Activated T-helper 1 cell treated with anti-CD3 and anti-CD28 coated beads, Interleukin-2, amount 50 U/mL, for 16 hours (primary cell): ENCODE measurements at places on chromosomes 6 and 20.

DNA sequence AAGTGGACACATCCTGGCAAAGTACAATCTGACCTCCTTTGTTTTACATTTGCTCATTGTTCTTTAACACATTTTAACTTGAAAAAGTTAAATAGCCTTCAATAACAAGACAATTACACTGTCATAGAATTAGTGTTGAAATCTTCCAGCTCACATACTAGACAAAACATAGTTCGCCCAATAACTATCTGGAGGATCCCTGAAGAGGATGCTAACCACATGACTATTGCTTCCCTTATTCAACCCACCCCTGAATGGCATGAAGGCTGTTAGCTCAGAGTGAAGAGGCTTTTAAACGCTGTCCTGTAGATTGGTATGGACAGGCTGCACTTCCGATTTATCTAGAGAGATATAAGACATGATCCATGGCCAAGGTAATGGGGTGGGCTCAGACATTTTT is 15.0 kb upstream of the DSE start:
- no peak for DNase-seq

GRCh38 chr6:125154761-125155135 is 1.2 kb downstream of the TPD52L1 start:
- DNase-seq = no peak

DNA sequence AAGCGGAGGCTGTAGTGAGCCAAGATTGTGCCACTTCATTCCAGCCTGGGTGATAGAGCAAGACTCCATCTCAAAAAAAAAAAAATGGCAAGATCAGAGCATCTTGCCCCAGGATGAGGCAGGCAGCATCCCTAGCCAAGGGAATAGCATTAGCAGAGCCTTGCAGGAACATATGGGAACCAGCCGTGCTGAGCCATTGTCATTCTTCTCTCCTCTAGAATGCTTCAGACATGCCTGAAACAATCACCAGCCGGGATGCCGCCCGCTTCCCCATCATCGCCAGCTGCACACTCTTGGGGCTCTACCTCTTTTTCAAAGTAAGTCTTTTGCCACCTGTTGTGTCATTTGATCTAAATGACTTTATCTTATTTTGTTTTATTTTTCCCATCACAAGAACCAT is 13.0 kb downstream of the HM13 start:
- no peak for DNase-seq

GRCh38 chr20:25750765-25751696 is 54.4 kb upstream of the ZNF337 start:
- DNase-seq = peak; percentile 31

- no peak for DNase-seq
Observed at GRCh38 chr6:36784376-36784636, 54.9 kb downstream of the CPNE5 start.

GRCh38 chr6:163626073-163626867 is 211.8 kb downstream of the QKI start:
- DNase-seq = no peak

GRCh38 chr6:50851049-50851845 is 32.6 kb downstream of the TFAP2B start:
- no peak for DNase-seq

DNA sequence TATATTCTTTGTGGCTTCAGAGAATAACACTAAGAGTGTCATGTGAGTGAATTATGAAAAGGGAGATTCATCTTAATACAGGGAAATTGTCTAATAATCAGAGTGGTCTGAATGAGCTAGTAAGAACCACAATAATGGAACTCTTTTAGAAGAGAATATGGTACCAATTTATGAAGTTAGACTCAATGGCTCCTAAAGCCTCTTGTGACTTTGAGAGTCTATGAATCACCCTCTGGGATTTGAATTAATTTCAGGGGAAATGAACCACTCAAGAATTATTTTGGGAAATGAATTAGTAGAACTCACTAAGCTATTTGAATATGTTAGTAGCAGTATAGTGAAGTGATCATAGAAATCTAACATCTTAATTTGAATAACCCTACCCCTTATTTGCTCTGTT is 14.3 kb downstream of the PCMT1 start:
- no peak for DNase-seq

GRCh38 chr6:5150551-5151075 is 65.5 kb downstream of the PPP1R3G start:
- DNase-seq = no peak

DNA sequence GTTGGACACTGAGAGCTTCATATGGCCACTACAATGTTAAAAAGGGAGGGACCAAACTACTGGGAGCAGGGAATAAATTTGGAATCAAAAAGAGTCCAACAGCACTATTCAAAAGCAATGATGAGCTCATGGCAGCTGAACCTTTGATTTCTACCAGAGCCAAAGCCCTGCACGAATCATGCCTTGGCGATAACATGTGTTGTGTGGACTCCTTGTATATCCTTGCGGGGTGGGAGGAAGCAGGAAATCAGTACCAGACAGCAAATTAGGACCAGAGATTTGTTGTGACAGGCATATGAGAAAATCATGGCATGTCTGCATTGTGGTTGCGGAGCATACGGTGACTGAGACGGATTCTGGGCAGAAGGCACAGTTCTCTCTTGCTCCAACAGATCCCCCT is 85.6 kb upstream of the EMILIN3 start:
- no peak for DNase-seq

DNA sequence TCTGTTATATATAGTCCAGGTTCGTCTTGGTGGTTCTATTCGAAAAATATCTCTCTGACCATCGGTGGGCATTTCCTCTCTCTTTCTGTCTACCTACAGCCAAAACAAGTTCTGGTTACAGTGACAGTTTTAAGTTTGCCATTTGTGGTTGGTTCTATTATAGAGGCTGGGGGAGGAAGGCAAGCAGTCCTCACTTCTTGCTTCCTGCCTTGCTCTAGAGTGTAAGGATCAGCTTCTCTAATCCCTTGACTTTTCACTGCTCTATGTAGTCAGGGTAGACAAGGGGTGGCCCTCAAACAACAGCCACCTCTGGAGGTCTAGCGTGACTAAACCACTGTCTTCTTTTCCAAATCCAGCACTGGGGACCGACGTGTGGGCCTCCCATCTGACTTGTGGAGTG is 16.1 kb downstream of the E2F3 start:
- no peak for DNase-seq

DNA sequence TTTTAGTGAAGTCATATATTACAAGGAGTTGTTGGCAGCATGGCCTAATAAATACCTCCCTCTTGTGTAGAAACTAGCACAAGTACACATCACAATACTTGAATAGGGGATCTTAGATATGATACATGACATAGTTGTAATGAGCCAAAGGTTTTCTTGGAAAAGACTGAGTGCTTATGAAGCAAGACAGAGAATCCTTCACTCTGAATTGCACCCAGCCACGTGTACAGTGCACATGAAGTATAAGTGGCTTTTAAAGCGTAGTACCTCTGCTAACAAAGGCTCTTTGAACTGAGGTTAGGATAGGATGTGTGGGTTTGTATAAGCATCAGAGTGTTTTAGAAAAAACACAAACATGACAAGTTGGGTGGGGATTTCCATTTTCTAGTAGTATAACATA is 145.5 kb upstream of the STMND1 start:
- DNase-seq = no peak

GRCh38 chr20:18729231-18729825 is 84.3 kb upstream of the SCP2D1 start:
- DNase-seq = no peak

DNA sequence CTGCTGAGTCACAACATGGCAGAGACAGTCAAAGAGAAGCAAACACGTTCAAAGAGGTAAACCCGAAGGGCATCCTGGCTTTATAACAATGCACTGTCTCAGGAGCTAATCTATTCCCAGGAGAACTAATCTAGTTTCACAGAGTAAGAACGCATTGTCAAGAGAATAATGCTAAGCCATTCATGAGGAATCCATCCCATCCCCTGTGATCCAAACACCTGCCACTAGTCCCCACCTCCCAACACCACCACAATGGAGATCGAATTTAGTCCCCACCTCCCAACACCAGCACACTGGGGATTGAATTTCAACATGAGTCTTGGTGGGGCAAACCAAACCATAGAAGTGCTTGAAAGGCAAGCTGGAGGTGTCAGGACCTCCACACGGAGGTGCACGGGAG is 231.5 kb upstream of the ID4 start:
- DNase-seq = no peak

DNA sequence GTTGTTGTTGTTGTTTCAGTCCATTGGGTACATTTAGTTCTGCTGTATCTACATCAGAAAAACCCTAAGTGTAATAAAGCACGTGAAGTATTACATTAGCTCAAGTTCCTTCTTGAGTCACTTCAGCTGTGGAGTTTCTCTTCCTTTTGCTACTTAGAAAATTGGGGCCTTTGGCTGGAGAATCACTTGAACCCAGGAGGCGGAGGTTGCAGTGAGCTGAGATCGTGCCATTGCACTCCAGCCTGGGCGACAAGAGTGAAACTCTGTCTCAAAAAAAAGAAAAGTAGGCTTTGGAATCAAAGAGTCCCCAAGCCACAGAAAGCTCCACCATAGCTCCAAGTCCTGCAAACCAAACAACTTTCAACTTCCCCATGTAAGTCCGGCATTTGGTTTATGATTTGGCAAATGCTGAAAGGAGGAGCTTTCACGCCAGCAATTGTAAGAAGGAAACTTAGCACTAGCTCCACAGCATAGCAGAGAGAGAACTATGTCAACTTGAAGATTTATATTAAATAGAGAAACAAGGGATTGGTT is 56.5 kb upstream of the RNF144B start:
- no peak for DNase-seq

GRCh38 chr6:71888756-71889340 is 2.5 kb downstream of the RIMS1 start:
- DNase-seq = no peak

DNA sequence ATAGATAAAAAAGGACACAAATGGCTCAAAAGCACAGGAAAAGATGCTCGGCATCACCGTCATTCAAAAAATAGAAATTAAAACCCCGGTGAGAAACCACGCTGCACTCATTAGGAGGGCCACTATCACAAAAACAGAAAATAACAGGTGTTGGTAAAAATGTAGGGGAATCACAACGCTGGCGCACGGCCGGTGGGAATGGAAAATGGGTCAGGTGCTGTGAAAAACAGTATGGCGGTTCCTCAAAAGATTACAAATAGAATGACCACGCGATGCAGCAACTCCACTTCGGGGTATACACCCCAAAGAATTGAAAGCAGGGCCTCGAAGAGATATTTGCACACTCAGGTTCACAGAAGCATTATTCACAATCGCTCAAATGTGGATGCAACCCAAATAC is 28.3 kb downstream of the NPEPL1 start:
- DNase-seq = no peak

- DNase-seq = no peak
Observed at GRCh38 chr20:5504061-5504739, 187.4 kb upstream of the PROKR2 start.

DNA sequence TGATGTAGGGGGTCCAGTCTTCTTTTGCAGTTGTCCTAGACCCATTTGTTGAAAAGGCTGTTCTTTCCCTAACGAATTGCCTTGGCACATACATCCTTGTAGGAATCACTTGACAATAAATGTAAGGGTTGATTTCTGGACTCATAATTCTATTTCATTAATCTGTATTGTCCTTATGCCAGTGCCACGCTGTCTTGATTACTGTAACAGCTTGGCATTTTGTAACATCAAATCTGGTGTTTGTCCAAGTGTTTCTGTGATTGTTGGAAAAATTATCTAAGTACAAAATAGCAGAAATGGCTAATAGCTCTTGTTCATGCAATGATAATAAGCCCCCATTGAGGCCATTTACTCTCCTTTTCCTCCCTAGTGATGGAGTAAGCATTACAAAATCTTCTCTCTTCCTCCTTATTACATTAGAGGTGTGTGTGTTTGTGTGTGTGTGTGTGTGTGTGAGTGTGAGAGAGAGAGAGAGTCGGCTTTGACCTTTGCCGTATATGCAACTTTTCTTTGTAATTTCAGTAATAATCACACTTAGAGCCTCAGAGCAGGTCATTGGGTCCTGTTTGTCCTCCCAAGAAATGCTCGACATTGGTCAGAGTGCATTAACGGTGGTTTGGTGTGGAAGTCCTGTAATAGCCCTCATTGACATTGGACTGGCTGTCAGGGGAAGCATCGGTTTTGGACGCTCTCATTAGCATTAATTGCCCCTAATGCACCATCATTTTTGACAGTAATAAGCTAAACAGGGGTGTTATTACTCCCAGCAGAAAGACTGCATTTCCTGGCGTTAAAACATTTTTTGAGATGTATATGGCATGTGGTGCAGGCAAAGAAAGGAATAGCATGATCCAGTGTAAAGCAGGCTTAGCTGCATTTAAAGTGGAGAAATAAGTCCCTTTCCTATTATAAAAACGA is 40.7 kb upstream of the MROH8 start:
- no peak for DNase-seq

DNA sequence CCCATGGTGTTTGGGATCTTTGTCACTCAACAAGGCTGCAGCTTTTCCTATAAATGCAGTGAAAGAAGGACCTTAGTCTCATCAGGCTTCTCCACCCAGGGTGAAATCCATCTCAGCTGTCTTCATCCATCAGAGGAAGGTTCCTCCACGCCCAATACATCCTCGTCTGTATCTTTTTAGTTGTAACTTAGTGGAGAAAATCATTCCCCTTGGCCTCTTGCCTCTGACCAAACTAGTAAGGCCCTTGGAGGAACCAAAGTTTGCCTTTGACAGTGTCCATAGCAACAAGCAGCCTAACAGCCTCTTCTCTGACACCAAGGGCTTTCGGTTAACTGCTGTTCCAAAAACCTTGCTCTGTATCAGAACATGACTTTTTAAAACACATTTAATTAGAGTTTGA is 230.3 kb upstream of the ECI2 start:
- DNase-seq = no peak

- no peak for DNase-seq
Observed at GRCh38 chr20:44660581-44660980, 9.1 kb upstream of the ADA start.

DNA sequence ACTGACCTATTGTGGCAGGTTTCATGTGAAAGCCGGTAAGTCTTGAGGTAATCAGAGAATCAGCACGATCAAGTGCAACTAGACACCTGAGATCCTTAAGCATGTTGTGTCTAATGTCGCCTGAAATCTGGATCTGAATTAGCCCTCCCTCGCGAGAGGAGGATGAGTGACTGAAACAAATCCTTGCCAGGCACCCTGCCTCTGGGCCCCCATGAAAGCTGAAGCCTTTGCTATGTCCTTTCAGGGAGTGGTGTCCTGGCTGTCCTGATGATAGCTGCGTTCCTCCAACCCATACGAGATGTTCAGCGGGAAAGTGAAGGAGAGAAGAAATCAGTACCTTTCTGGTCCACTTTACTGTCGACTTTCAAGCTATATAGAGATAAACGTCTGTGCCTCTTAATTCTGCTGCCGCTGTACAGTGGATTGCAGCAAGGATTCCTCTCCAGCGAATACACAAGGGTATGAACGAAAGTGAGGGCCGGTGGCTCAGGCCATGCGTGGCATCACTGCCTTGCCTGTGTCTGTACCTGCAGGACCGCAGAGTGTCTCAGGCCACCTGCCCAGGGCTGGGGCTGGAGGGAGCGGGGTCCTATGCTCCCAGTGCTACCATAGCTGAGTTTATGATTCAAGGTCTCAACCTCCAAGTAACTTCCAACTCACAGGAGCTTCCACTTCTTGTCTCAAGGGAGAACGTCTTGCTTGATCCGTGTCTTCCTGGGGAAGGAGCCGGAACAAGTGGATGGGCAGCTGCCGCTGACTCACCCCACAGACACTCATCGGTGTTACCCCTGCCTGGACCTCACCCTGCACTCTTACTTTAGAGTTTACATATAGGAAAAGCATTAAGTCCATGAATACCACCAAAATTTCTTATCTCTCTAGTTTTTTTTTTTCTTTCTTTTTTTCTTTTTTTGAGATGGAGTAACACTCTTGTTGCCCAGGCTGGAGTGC is 12.8 kb downstream of the UNC93A start:
- no peak for DNase-seq
